ENCODE measurements at places on chromosomes 3 and 15.

GRCh38 chr15:48861813-48862431 is 16.0 kb upstream of the EID1 start:
- peak; percentile 28 for DNase-seq

DNA sequence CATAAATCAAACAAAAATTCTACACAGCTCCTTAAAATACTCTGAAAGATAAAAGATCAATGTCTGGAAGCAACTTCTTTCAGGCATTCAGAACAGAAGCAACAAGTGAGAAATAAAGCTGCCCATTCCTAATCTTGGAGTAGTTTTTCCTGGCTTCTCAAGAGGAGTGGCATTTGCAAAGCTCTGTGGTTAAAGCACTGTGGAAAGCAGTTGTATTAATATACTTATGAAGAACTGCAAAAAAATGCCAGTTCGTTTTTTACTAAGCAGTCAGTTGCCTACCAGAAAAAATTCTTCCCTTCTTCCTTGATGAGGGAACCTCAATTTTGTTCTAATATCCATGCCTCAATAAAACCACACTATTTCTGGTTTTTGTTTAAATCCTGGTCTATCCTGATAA is 197.8 kb downstream of the TNIK start:
- no peak for DNase-seq

- peak; percentile 74 for DNase-seq
Measured at GRCh38 chr3:120418866-120419490, 31.8 kb downstream of the FSTL1 start.

GRCh38 chr3:16663854-16664712 is 58.9 kb upstream of the DAZL start:
- DNase-seq = no peak

GRCh38 chr3:181418233-181418632 is 293.5 kb upstream of the SOX2 start:
- no peak for DNase-seq
